ENCODE measurements at places on chromosomes 3 and 15.
A peak's percentile ranks its signal among the peaks of the same experiment; 100 is the strongest.

DNA sequence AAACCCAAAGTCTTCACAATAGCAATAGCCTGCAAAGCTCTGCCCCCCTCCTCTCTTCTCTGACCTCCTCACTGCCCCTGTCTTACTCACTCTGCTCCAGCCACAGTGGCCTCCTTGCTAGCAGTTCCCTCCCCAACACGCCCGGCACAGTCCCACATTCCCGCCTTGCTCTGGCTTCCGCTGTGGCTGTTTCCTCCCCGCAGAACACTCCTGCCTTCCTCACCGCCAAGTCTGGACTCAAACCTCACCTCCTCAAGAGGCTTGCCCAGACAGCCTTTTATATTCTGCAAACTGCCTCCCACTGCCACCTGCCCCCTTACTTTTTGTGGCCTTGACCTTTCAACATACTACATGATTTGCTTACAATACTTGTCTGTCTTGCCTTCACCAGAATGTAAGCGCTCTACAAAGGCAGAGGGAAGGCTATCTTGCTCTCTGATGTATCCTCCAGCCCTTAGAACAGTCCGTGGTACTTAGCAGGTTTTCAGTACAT lies 406 bp upstream of the MPI start:
- peak; percentile 75 for DNase-seq

- DNase-seq = no peak
Observed at GRCh38 chr3:160413613-160414248, 14.3 kb downstream of the SMC4 start.

DNA sequence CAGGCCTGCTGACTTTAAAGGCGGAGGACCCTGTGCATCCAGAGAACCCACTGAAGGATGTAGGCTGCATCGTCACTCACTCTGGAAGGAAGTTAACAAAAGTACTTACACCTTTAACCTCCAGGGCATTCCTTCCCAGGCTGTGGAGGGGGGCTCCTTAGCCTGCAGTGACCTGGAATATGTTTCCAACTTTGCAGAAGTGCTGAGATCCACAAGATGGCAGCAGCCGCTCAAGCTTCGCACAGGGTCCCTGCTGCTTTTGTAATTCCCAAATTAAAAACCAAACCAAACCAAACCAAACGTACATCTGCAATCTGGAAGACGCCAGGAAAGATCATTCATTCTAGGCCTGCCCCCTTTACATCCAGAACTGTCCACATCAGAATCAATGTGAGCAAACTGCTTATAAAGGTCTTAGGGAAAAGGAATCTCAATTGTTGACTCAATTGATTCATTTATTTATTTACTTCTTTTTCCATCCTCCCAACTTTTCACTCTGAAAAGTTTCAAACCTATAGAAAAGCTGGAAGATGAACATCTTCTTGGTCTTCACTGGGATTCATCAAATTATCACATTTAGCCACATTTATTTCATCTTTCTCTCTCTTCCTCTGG lies 70.5 kb upstream of the KLHL25 start:
- no peak for DNase-seq

DNA sequence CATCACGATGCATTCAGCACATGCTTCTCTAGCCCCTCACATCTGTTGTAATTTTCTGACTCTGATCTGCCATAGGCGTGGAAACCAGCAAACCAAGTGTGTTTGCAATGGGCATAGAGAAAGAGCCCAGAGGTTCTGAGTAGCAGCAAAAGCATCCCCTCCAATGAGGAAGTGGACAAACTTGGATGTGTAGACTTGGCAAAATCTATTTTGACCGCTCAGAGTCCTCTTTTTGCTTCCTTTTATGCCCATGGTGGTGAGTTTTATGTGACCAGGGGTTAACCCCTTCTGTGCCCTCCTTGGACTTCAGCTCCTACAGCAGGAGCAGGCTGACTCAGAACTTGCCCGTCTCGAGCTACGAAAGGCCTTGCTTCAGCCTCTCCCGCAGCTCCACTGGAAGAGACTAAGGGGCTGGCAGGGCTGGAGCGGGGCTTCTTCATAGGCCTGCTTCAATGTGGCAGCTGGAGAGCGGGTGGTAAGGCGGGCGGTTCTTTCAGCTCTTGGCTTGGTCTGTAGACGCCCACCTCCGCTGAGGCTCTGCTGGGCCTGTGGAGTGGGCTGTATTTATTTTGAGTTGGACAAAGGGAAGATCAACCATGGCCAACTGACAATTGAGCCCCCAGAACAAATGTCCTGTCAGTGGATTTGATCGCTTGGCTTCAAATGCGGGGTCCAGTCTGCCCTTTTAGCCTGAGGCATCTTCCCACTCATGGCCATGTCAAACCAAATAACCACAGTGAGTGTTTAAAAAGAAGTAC lies 6.5 kb upstream of the ETV5 start:
- DNase-seq = no peak

GRCh38 chr15:77346245-77347036 lies 73.5 kb downstream of the PEAK1 start:
- no peak for DNase-seq

DNA sequence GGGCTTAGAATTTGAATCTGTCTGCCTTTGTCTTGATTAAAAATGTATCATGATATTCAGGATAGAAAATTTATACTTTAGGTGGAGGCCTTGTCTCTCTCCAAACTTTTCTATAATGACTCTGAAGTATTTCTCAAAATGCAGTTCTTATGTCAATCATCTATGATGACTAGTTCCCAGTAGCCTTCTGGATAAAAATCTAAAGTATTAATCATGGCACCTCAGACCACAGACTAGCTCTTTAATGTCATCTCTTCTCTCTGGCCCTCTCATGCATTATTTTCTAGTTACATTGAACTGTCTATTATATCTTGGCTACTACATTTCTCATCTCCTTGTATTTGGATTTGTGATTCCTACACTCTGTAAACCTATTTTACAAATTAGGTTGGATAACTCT lies 96.9 kb downstream of the ZPLD1 start:
- DNase-seq = no peak

- DNase-seq = peak; percentile 83
Observed at GRCh38 chr3:49296781-49297411, 19.9 kb upstream of the C3orf62 start.

GRCh38 chr3:102089904-102090720 lies 240.8 kb downstream of the NFKBIZ start:
- DNase-seq = no peak

DNA sequence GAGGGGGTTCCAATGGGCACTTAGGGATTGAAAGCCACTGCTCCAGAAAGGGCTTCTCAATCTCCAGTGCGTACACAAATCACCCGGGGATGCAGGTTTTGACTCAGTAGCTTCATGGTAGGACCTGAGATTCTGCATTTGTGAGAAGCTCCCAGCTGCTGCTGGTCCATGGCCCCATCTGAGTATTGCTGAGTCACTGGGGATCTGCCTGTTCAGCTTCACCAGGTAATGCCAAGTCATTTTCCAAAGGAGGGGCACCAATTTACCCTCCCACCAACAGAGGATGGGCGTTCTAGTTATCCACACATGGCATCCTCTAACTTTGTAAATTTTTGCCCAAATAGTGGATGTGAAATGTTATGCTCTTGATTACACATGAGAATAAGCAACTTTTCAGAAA lies 12.9 kb upstream of the CEMIP start:
- no peak for DNase-seq

DNA sequence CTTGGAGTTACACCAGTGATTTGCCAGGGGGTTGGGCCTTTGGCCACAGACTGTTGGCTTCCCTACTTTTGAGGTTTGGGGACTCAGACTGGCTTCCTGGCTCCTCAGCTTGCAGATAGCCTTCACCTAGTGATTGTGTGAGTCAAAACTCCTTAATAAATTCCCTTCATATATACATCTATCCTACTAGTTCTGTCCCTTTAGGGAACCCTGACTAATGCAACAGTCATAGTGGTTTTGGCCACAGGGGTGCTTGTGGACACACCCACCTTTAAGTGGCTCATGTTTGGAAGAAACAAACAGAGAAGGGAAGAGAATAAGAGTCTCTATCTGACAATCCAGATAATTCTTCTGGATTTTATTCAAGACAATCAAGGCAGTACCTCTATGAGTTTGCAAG lies 457.7 kb downstream of the EPHA3 start:
- no peak for DNase-seq

DNA sequence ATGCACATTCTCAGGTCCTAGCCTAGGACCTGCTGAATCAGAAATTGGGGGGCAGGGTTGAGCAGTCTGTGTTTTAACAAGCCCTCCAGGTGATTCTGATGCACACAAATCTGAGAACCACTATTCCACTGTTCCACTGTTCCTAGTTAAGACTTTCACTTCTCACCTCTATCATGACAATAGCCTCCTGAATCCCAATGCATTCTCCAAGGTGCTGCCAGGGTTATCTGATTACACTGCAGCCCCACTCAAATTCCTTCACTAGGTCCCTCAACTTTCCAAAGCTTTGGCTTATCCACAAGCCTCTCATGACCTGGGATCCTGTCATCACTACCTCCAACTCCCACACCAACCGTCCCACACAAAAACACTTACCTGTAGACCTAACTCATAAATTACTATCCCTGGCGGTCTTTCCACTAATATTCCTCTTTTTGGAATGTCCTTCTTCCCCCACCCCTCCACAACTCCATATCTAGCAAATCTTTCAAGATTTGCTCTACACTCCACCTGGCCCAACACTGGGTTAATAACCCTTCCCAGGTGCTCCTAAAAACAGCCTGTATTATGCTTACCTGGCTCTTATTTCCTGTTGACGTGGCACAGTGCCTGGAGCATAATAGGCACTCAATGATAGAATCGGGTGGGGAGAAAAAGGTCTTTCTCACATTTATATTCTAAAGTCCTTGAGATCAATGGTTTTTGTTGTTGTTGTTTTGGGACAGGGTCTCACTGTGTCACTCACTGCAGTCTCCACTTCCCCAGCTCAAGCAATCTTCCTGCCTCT lies 27.2 kb downstream of the TBL1XR1 start:
- DNase-seq = no peak

- no peak for DNase-seq
Observed at GRCh38 chr15:60471314-60471713, 7.6 kb downstream of the ICE2 start.

DNA sequence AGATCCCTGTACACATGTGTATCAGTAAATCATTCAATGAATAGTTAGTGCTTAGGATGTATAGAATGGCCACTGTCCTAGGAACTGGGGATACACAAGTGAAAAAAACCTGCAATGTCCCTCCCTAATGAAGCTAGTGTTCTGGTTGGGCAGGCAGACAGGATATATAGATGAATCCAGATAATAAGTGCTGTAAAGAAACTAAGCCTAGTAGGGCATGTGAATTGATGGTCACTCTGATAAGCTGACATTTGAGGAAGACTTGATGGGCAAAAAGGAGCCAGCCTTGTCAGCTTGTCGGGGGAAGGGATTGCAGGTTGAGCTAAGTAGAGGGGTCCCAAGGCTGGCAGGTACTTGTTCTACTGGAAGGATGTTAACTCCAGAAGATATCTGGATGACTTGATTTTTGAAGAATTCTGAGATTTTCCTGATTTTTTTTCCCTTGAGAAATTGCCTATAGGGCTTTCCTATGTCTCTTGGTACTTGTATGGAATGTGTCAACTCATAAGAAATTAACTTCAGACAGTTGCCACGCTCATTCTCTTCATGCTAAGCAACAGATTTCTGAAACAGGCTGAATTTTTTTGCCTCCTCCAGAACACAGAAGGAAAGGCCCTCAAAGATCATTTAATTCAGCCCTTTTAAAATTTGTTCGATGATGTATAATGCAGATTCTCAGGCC lies 6.3 kb upstream of the KIF23 start:
- no peak for DNase-seq

GRCh38 chr15:34437687-34438086 lies at the start of gene GOLGA8A:
TSS of gene GOLGA8A (minus strand) at chr15:34437808. CDS start at chr15:34389691, 48,117 bp downstream.
- DNase-seq = no peak

DNA sequence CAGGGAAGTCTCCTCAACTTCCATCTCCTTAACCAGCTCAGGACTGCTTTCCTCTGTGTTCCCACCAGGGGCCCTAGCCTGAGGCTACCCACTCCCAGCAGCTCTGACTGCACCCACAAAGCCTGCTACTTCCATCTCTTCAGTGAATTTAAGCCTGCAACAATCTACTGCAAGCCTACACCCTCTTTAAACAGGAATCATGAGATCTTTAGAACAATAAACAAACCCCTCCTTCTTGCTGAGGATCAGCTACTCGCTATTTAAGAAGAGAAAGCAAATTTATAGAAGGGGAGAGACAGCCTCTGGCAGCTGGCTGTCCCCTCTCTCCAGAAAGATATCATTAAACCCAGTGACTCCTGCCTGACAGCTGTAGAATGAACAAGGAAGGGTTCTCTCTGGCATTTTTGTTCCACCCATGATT lies 51.9 kb downstream of the ARHGAP31 start:
- DNase-seq = no peak

GRCh38 chr3:79516795-79517194 lies 251.0 kb downstream of the ROBO1 start:
- DNase-seq = no peak
